Stimulated activated naive CD8-positive, alpha-beta T cell treated with anti-CD3 and anti-CD28 coated beads, Interleukin-15, Interleukin-2, amounts not matched to agents 100 U/mL and 50 U/mL, for 24 hours (primary cell): ENCODE measurements at places on chromosomes 6 and 20.

DNA sequence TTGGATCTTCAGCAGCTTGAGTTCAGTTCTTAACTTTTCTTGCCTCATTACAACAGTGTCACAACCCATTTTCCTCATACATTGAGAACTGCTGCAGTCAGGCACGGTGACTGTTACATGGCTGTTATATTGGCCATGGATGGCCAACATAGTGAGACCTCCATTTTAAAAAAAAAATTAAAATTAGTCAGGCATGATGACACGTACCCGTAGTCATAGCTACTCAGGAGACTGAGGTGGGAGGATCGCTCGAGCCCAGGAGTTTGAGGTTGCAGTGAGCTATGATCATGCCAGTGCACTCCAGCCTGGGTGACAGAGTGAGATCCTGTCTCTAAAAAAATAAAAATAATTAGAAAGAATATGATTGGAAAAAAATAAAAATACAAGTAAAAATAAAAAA, 9.9 kb upstream of the MMP24 start:
- no peak for DNase-seq

DNA sequence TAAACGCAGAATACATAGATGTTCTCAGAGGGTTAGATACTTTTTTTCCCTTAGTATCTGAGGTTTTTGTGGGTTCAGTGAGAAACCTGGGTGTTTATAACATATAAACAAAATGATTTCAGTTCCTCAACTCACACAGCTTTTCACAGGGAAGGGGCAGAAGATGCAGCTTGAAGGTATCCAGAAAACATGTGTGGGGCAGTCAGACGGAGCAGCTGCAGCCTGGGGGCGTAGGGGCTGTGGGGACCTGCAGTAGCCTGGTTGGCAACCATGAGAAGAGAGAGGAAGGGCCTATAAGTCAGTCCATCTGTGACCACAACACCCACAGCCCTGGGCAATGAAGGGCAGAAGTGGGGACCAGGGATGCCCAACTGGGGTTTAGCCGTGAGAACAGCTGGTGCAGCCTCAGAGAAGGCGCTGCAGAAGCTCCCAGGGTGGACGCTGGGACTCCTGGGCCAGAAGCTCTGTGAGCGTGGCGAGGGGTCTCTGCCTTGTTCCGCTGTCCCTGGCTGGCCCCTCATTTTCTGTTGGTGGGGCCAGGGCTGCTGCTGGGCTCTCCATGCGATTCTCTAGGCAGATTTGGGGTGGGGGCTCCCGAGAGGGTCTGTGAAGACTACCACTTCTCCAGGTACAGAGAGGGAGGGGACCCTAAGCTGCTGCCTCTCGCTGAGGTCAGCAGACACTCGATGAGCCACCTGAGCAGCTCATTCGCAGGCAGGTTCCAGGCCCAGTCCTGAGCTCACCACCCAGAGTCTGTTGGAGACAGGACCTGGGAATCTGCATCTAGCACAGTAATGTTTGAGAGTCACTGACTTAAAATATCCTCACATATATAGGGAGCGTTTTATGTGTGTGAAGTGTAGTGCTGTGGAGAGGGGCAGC, 181.2 kb downstream of the ZDHHC14 start:
- DNase-seq: no peak

- DNase-seq: no peak
These were observed 159.9 kb upstream of the TOP1 start for GRCh38 chr20:40868551-40869217.

- no peak for DNase-seq
These were observed 244.4 kb upstream of the HSF2 start for GRCh38 chr6:122154912-122155575.

GRCh38 chr6:74041420-74041819, 345.4 kb downstream of the CD109 start:
- DNase-seq: no peak

GRCh38 chr6:2028457-2029038, 216.9 kb downstream of the GMDS start:
- DNase-seq: no peak

DNA sequence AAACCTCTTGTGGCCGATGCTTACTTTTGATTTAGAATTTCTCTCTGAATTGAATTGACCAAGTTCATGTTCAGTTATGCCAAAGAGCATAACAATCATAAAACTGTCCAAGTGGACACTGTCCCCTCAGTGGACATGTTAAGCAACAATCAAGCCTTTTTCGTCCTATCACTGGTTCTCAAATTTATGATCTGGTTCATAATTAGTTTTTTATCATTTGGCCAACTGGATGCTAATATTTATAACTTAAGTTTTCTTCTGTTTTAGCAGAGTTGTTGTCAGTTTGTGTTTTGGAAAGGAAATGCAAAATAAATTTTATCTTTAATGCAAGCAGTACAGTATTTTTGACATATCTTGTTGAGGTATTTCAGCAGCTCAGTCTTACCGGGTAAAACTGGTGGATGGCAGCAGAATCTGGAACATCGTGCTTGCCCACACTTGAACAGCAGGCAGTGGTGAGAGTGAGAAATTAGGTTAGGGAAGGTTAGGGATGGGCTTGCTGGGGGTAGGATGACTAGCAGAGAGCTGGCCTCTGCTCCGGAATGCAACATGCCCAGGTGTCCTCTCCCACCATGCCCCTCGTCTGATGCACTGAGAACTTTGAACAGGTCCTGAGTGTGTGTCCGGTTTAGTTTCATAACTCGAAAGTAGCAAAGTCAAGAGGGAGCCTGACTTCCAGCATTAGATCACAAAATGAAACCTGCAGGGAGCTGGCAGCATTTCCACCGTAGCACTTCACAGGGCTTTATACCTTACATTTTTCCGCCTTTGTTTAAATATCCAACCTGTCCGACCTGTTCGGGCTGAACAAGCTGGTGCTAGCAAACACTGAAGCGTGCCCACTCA, 93.1 kb downstream of the RREB1 start:
- DNase-seq: no peak
